NCI-H1930 (cell line): ENCODE measurements at places on chromosomes 3 and 15.

GRCh38 chr3:151316267-151316991 lies at the start of gene GPR87:
Gene GPR87, minus strand, starts transcription at chr3:151316820. Its CDS starts 16,720 bp downstream, at chr3:151300100.
- no peak for DNase-seq

GRCh38 chr15:81939604-81940440 lies 106.0 kb downstream of the MEX3B start:
- DNase-seq = no peak

DNA sequence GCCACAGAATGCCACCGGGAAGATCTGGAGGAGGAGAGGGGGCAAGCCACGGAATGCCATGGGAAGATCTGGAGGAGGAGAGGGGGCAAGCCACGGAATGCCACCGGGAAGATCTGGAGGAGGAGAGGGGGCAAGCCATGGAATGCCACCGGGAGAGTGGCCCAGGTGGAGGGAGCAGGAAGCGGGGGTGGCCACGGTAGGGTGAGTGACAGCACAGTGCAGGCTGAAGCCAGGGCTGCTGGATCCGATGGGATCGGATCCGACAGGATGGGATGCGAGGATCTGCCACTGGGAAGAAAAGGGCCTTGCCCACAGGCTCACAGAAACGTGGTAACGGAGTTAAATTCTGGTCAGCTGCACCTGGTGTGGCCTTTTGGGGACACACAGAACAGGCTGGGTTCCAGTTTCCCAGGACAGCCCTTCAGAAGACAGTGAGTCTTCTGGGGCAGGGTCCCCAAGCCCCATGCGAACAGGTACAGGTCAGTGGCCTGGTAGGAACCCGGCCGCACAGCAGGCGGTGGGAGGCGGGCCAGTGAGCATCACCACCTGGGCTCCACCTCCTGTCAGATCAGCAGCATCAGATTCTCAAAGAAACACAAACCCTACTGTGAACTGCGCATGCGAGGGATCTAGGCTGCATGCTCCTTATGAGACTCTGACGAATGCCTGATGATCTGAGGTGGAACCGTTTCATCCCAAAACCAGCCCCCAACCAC lies 58.8 kb downstream of the XXYLT1 start:
- no peak for DNase-seq

DNA sequence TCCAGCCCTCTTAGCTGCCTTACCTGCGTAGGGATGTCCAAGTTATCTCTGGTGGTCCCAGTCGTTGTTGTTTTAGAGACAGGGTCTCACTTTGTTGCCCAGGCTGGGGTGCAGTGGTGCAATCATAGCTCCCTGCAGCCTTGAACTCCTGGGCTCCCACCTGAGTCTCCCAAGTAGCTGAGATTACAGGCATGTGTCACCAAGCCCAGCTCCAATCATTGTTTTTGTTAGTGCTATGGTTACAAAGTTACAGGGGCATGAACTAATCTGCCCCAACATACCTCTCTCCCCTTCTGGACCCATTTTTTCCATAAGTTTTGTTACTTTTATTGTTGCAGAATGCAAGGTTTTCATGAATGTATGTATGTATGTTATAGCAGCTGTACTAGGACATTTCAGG lies 54.7 kb downstream of the CTDSPL2 start:
- DNase-seq = no peak

- DNase-seq = no peak
Measured at GRCh38 chr3:135807879-135808278, 157.6 kb upstream of the PPP2R3A start.

DNA sequence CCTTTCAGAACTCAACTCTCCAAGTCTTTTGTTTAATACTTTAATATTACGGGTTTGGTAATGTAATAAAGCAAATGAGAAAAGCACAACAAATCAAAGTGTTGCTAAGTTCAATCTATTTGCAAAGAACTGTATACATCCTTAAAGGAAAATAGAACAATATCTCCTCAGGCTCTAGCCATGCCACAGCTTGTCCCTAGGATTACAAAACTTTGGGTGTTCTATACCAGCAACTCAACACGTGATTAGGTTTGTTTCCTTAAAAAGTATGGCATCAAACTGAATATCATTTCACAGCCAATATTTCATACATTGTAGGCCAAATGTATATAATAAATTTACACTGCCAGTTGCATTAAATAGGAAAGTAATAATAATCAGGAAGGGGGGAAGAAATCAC lies 418.6 kb upstream of the MDFIC2 start:
- no peak for DNase-seq

DNA sequence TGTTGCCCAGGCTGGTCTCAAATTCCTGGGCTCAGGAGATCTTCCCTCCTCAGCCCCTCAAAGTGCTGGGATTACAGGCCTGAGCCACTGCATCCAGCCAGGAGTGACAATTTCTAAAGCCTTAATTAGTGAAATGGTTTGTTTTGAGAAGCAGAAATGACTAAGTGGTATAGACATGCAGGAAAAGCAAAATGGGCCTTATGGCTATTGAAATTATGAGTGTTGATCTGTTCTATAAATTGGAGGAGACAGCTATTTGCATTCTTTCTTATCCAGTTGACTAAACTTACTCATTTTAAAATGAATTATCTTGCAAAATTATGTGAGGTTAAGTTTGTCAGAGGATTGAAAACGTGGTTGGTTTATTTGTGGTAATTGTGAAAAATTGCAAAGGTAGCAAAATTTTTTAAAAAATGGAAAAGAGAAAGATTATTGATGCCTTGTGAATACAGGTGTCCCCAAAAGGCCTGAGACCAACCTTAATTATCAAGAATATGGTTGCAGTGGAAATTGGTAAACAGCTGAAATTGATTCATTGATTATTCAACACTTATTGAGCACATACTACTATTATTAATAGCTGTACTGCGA lies 7.9 kb downstream of the RAP2B start:
- no peak for DNase-seq

- DNase-seq = no peak
Measured at GRCh38 chr3:15427981-15428380, 583 bp downstream of the EAF1 start.

- no peak for DNase-seq
Measured at GRCh38 chr3:123075359-123075758, 8.5 kb downstream of the PDIA5 start.
